Ovary (tissue), 10 donors: ENCODE measurements at places on chromosomes 13 and 19. TPM values are rescaled to one million over a fixed set of nuclear protein-coding genes. Genes with fewer than 3 reads are reported as not detected.

The ZNF575 gene
- polyA plus RNA-seq = 1.7 TPM

The ZNF569 gene
- polyA plus RNA-seq = 3.9 TPM

The SCEL gene
- 0.04 TPM for polyA plus RNA-seq

The APOC4 gene
- not detected for polyA plus RNA-seq

DNA sequence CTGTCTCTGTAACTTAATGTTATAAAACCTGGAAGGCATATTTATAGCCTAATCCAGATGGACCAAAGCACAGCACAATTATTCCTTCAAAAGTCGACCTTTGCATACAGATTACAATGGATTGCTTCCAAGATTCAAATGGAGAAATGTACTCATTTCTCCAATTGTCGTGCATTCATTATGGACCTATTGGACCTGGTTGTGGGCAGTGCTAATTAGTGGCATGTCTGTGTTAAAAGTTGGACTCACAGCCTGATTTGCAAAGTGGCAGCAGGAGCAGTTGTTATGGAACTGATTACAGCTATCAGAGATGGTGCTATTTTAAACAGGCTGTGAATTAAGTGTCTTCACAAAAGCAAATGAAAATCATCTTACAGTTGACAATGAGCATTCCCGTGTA, 1529.3 kb upstream of the SLC10A2 start:
- DNase-seq = no peak

DNA sequence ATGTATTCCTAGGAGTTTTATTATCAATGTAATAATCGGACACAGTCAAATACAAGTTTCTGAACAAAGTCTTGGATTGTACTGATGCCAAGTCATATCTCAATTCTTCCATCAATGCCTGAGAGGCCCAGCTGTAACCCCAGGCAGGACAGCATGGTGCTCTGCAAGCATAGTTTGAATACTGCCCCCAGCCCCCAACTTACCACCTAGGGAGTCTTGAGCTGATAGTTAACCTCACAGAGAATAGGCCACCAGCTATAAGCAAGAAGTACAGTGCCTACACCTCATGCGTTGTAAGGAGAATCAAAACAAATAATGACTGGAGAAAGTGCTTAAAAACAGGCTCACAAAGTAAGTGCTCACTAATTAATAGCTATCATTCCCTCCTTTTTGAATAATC, 2.7 kb downstream of the PROSER1 start:
- no peak for DNase-seq

- DNase-seq = no peak
Measured at GRCh38 chr13:75329723-75330122, 152.2 kb downstream of the TBC1D4 start.

DNA sequence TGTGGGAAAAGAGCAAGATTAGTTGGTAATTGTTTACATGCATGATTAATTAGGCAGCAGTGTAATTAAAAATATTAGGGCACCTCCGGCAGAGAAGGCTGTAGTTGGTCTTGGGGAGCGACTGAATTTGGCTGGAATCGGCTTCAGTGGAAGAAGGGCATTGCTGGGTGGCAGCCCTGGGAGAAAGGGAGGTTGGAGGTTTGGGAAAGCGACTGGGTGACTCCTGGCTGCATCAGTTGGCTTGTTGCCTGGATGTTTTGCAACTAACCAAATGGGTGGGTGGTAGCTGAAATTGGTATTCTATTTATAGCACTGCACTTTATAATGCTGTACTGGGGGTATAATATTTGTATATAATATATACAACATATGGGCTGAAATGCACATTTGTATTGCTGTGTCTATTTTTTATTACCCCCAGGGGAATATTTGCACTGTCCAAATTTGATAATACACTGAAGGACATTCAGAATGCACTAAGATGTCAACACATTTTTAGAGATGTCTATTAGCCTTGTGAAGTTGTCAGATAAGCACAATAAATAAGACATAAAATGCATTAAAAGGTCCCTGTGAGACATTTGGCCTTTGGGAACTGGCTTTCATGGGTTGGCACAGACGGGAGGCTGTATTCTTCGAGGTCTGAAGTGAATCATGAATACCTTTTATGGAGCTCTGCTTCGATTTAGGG, 1.7 kb downstream of the B3GLCT start:
- DNase-seq = peak; percentile 25

GRCh38 chr19:20860339-20860738, 62.7 kb upstream of the ZNF85 start:
- no peak for DNase-seq

GRCh38 chr19:1954532-1954933, 13.6 kb downstream of the CSNK1G2 start:
- no peak for DNase-seq

- DNase-seq = no peak
Measured at GRCh38 chr13:25064396-25064795, 31.5 kb upstream of the PABPC3 start.

- DNase-seq = no peak
Measured at GRCh38 chr13:51603716-51604115, 19.5 kb downstream of the WDFY2 start.

DNA sequence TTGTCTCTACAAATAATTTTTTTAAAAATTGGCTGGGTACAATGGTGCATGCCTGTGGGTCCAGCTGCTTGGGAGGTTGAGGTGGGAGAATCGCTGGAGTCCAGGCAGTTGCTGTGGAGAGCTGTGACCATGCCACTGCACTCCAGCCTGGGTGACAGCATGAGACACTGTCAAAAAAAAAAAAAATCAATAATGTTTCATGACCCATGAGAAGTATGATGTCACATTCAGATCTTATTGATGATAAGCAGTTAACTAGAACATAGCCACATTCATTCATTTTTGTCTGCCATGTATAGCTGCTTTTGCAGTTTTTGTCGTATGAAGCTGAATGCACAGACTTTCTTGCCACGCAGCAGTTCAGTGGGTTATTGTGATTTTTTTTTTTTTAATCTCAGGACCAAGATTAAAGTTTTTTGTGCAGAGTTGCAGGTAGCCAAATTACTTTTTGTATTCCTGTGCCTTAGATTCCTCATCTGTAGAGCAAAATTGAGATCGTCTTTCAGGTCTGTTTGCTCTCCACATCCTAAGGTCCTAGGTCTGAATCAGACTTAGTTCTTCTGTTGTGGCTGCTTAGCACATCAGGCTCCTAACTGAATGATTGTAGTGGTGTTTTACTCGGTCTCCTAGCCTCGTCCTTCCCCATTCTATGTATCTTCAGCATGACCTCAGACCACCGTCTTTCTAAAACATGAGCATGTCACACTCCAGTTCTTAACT, 145.2 kb downstream of the GGACT start:
- no peak for DNase-seq

DNA sequence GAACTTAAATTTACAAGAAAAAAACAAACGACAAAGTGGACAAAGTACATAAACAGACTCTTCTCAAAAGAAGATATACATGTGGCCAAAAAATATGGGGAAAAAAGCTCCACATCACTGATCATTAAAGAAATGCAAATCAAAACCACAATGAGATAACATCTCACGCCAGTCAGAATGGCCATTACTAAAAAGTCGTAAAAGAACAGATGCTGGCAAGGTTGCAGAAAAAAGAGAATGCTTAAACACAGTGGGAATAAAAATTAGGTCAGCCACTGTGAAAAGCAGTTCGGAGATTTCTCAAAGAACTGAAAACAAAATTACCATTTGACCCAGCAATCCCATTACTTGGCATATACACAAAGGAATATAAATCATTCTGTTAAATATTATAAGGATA, 132.7 kb downstream of the UGGT2 start:
- DNase-seq = no peak

DNA sequence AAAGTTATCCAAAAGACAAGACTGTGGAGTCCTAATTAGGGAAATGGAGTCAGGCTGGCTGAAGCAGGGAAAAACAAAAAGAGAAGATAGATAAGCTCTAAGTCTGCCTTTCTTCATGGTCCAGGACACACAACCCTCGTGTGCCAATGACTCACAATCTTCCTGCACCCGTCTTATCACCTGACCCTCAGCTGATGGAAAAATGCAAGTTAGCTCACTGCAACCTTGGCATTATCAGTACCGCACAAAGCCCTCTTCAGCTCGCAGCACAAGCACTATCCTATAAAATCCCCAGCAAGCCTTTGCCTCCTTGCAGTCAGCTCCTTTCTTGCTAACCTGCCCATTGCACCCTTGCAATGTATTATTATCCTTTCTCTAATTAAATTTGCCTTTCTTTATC, 4.3 kb downstream of the OR7A5 start:
- DNase-seq = no peak

DNA sequence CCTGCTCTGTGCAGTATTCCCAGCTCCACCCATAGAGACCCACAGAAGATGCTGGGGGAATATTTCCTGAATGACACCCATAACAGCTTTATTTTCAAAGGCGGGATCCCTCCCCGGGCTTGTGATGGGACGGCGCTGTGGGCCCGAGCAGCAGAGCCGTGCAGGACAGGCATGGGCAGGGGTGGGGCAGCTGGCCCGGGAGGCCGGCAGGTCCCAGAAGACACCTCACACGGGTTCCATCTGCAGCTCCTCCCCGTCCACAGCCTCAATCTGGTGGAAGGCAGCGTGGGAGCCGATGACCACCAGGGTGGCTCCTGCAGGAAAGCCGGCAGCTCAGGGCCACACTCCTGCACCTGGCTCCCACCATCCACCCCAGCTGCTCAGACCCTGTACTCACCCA, 2.5 kb downstream of the RABAC1 start:
- no peak for DNase-seq

GRCh38 chr19:6773323-6773931, 919 bp downstream of the VAV1 start:
- no peak for DNase-seq

DNA sequence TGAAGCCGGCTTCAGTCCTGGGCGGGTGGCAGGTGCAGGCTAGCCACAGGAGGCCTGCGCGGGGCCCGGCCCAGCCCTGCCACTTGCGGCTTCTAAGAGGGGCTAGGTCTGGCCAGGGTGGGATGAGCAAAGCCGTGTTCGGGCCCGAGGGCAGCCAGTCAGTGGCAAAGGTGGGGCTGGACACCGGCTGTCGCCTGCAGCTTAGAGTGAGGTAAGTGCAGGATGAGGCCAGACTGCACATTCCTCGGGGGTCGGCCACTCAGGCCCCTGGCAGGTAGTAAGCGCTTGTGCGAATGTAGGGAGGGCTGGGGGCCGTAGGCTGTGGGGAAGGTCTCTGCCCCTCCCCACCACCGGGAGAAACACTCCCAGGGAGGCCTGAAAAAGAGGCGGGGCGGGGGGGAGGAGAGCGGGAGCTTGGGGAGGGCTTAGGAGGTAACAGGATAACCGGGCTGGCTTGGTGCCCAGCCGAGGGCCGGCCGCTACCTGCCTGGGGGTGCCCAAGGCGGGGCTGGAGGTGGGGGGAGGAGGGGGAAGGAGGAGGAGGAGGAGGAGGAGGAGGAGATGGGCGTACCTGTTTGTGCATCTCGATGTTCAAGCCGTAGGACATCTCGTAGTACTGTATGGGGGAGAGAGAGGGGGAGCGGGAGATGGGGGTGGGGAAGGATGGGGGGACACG, 6.4 kb downstream of the TLE5 start:
- peak; percentile 60 for DNase-seq

DNA sequence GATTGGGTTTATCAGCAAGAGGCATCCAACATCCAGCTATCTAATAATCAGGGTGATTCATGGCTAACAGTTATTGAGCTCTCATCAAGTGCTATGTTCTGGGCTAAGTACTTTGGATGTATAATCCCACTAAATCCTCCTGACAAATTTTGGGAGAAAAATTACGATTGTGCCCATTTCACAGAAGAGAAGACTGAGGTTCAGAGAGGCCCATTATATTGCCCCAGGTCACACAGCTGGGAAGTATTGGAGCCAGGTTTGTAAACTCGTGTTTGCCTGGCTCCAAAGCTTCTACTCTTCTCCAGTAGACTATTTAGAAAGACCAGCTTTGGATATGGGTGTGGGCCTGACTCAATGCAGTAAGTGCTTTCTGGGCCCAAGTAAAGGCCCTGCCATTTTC, 20.9 kb upstream of the CALM3 start:
- DNase-seq = no peak

- DNase-seq = no peak
Measured at GRCh38 chr13:85541476-85541875, 257.7 kb downstream of the SLITRK6 start.

DNA sequence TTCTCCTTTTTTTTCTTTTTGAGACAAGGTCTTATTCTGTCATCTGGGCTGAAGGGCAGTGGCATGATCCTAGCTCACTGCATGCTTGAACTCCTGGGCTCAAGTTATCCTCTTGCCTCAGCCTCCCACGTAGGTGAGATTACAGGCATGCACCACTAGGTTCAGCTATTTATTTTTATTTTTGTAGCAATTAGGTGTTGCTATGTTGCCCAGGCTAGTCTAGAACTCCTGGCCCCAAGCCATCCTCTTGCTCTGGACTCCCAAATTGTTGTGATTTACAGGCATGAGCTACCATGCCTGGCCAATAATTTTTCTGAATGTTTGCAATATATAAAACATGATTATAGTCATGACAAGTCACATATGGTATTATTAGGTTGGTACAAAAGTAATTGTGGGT, 161.1 kb upstream of the ATXN8OS start:
- DNase-seq = no peak

DNA sequence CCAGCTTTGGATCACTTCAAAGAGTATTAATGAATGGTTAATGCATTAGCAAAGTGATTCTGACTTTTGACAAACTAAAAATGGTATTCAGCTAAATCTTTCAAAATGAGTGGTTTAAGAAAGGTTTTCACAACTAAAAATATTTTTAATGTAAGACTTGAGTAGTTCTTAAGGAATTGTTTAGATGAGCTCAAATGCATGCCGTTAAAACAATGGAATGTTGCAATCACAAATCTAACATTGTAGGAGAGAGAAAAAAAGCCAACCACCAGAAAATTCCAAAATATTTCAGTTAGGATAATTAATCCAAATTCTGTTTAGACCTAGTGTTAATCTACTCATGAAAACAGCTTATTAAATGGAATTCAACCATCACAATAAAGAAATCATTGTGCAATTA, 1044.8 kb upstream of the SLC10A2 start:
- DNase-seq = no peak

GRCh38 chr19:38388349-38389100, at the start of gene SPRED3:
TSS of gene SPRED3 (plus strand) at chr19:38388697. CDS start at chr19:38390303, 1,606 bp downstream.
- DNase-seq = peak; percentile 22

DNA sequence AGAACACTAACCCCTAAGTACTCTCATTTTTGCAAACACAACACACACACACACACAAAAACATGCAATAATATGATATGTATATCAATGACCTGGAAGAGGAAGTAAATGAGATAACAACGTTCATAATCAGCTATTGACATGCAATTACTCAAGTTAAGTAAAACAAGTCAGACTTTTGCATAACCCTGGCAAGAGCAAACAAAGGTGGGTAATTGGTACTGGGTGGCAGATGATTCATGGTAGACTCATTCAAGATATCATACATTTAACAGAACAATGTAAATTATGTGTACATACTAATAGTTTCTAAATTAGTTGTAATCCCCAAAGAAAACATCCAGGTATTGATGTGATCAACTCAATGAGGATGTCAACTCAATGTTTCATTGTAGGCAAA, 508.8 kb downstream of the DACH1 start:
- no peak for DNase-seq

DNA sequence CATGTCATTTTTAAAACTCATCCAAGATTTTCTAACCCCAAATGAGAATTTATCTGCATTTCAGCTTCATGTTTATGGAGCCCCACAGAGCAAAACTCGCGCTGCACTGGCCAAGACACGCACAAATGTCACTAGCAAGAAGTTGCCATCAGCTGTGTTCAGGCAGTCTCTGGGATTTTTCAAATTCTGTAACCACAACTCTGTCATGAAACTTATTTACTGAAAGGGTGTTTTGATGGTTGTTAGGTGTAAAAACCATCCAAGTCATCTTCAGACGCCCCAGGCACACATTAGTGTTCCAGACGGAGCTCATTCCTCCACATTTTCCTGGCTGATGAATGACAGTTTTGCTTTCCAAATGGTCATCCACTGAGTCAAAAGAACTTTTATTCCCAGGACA, 63.4 kb downstream of the SLC7A1 start:
- DNase-seq = no peak
